ENCODE measurements at places on chromosomes 1 and 21.

DNA sequence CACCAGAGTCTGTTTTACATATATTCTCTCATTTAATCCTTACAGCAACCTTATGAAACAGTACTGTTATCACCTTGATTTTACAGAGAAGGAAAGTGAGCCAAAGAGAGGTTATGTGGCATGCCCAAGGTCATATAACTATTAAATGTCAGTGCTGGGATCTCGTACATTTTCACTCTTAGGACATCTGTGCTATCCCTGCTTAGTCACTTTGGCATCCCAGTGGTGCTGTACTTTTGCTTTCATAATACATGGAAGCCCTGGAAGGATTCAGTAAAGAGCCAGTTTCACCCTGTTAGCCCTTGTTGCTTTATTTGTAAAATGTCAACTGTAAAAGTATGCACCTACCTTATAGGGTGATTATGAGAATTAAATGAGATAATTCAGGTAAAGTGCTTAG is 104.4 kb downstream of the NFIA start:
- no peak overlapping the region for H3K4me3 ChIP-seq
- H3K4me1 ChIP-seq: no peaks in the 10 kb centered on the region
- H3K27me3 ChIP-seq: no peaks in the 10 kb centered on the region
- H3K36me3 ChIP-seq: no peaks in the 10 kb centered on the region

DNA sequence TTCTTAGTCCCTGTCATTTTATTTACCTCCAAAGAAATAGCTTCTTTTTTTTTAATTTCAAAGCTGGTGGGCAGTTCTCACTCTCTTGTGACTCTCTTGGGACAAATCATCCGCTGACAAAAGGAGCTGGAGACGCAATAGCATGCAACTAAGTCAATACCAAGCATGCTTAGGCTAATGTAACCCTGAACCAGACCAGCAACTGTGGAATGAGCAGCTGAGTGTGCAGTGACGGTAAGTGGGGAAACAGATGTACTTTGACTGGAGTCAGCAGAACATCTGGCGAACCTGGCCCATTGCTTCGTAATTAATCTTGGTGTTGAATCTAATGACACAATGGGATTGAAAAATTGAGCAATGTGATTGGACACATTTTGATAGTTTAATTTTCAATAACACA is 280.7 kb upstream of the PLXNA2 start:
- DNase-seq: no peak
- no peaks in the 10 kb centered on the region for H3K4me1 ChIP-seq
- no peak overlapping the region for H3K27ac ChIP-seq
- H3K36me3 ChIP-seq: no peaks in the 10 kb centered on the region
- H3K27me3 ChIP-seq: peaks cover 3% of the 10 kb centered on the region
- H3K4me3 ChIP-seq: no peak overlapping the region

GRCh38 chr1:80565406-80565805 is 1235.3 kb upstream of the ADGRL2 start:
- DNase-seq: no peak
- H3K4me1 ChIP-seq: no peaks in the 10 kb centered on the region
- H3K27me3 ChIP-seq: no peaks in the 10 kb centered on the region

DNA sequence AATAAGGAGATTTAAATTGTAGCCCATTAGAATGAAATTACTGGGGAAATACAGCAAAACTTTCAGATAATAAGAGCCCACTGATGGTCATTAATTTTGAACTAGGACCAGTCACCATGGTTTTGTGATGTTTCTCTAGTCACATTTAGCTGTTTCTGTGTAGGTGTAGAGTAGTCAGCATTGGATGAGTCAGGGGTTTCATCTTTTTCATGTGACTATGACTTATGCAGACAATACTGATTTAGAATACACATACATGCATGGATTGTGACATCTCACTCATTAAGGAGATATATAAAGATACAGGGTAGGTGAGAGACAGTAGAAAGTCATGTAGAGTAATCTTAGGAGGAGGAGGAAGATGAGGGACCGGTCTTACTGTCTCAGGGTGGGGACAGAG is 1192.7 kb downstream of the KCNT2 start:
- no peaks in the 10 kb centered on the region for H3K27me3 ChIP-seq
- no peak overlapping the region for H3K4me3 ChIP-seq
- no peak for DNase-seq

GRCh38 chr1:197180252-197180878 is 33.9 kb upstream of the ASPM start:
- H3K4me3 ChIP-seq: no peak overlapping the region
- no peaks in the 10 kb centered on the region for H3K27me3 ChIP-seq
- H3K27ac ChIP-seq: no peak overlapping the region
- no peak for DNase-seq
- H3K36me3 ChIP-seq: peaks cover 15% of the 10 kb centered on the region
- H3K4me1 ChIP-seq: peaks cover 2% of the 10 kb centered on the region

GRCh38 chr1:84892705-84893618 is at the start of gene LPAR3:
LPAR3 (minus strand) TSS chr1:84893206; CDS start chr1:84866120, 27,086 bp downstream.
- H3K27me3 ChIP-seq: peaks cover 34% of the 10 kb centered on the region
- peak within 1 kb of the TSS; percentile 77 for H3K4me3 ChIP-seq
- H3K36me3 ChIP-seq: no peaks in the 10 kb centered on the region
- H3K4me1 ChIP-seq: peaks cover 14% of the 10 kb centered on the region
- H3K27ac ChIP-seq: peak within 1 kb of the TSS; percentile 17

- H3K27ac ChIP-seq: no peak overlapping the region
- peaks cover 7% of the 10 kb centered on the region for H3K4me1 ChIP-seq
- peaks cover 14% of the 10 kb centered on the region for H3K27me3 ChIP-seq
- no peak overlapping the region for H3K4me3 ChIP-seq
- no peak for DNase-seq
- H3K36me3 ChIP-seq: peaks cover 1% of the 10 kb centered on the region
These were observed 22.5 kb downstream of the CHD5 start for GRCh38 chr1:6157528-6158174.

GRCh38 chr1:67978890-67979516 is 71.4 kb downstream of the DIRAS3 start:
- DNase-seq: no peak
- H3K36me3 ChIP-seq: no peaks in the 10 kb centered on the region
- no peak overlapping the region for H3K4me3 ChIP-seq
- no peak overlapping the region for H3K27ac ChIP-seq
- H3K4me1 ChIP-seq: no peaks in the 10 kb centered on the region

DNA sequence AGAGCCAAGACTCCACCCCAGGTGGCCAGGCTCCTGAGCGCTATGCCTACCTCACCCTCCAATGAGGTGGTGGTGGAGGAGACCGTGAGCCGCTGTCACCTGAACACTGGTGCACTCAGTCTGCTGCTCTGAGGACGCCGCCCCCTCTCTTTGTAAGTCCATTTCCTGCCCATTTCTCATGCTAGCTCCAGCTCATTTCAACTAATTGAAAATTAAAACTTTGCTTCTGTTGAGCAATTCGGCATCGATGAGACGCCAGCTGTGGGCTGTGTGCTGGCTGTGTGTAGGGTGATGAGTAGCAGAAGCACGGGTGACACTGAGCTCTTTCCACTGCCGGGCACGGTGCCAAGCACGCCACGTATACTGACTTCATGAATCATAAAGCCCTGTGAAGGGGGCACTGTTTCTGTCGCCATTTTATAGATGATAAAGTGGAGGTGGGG is 11.2 kb downstream of the TNFRSF1B start:
- peaks cover 62% of the 10 kb centered on the region for H3K36me3 ChIP-seq
- H3K27ac ChIP-seq: peak overlapping the region; percentile 93
- no peaks in the 10 kb centered on the region for H3K27me3 ChIP-seq
- peaks cover 84% of the 10 kb centered on the region for H3K4me1 ChIP-seq
- peak; percentile 92 for DNase-seq

- H3K27ac ChIP-seq: no peak overlapping the region
- H3K4me3 ChIP-seq: no peak overlapping the region
- H3K4me1 ChIP-seq: peaks cover 8% of the 10 kb centered on the region
These were observed 60.8 kb downstream of the DHRS3 start for GRCh38 chr1:12556957-12557935.

- no peaks in the 10 kb centered on the region for H3K27me3 ChIP-seq
- DNase-seq: no peak
- peaks cover 10% of the 10 kb centered on the region for H3K36me3 ChIP-seq
- H3K27ac ChIP-seq: no peak overlapping the region
- H3K4me1 ChIP-seq: peaks cover 3% of the 10 kb centered on the region
- no peak overlapping the region for H3K4me3 ChIP-seq
These were observed 43.0 kb downstream of the LHX4 start for GRCh38 chr1:180273066-180273465.

- no peak overlapping the region for H3K27ac ChIP-seq
- no peaks in the 10 kb centered on the region for H3K4me1 ChIP-seq
- no peaks in the 10 kb centered on the region for H3K36me3 ChIP-seq
- no peaks in the 10 kb centered on the region for H3K27me3 ChIP-seq
- H3K4me3 ChIP-seq: no peak overlapping the region
These were observed 611.9 kb upstream of the ADAMTS5 start for GRCh38 chr21:27578741-27579265.

GRCh38 chr1:37020653-37021277 is 13.6 kb downstream of the GRIK3 start:
- H3K36me3 ChIP-seq: no peaks in the 10 kb centered on the region
- H3K4me3 ChIP-seq: no peak overlapping the region
- H3K27me3 ChIP-seq: peaks cover 17% of the 10 kb centered on the region
- DNase-seq: no peak
- no peak overlapping the region for H3K27ac ChIP-seq
- no peaks in the 10 kb centered on the region for H3K4me1 ChIP-seq

- H3K4me3 ChIP-seq: no peak overlapping the region
- H3K36me3 ChIP-seq: peaks cover 6% of the 10 kb centered on the region
- H3K4me1 ChIP-seq: no peaks in the 10 kb centered on the region
- H3K27ac ChIP-seq: no peak overlapping the region
- H3K27me3 ChIP-seq: no peaks in the 10 kb centered on the region
These were observed 11.1 kb upstream of the KNCN start for GRCh38 chr1:46562498-46562897.

GRCh38 chr1:39230261-39231190 is 26.0 kb downstream of the MACF1 start:
- peaks cover 29% of the 10 kb centered on the region for H3K4me1 ChIP-seq
- peak overlapping the region; percentile 75 for H3K27ac ChIP-seq
- H3K4me3 ChIP-seq: peak overlapping the region; percentile 35
- H3K27me3 ChIP-seq: no peaks in the 10 kb centered on the region
- no peak for DNase-seq
- peaks cover 28% of the 10 kb centered on the region for H3K36me3 ChIP-seq

DNA sequence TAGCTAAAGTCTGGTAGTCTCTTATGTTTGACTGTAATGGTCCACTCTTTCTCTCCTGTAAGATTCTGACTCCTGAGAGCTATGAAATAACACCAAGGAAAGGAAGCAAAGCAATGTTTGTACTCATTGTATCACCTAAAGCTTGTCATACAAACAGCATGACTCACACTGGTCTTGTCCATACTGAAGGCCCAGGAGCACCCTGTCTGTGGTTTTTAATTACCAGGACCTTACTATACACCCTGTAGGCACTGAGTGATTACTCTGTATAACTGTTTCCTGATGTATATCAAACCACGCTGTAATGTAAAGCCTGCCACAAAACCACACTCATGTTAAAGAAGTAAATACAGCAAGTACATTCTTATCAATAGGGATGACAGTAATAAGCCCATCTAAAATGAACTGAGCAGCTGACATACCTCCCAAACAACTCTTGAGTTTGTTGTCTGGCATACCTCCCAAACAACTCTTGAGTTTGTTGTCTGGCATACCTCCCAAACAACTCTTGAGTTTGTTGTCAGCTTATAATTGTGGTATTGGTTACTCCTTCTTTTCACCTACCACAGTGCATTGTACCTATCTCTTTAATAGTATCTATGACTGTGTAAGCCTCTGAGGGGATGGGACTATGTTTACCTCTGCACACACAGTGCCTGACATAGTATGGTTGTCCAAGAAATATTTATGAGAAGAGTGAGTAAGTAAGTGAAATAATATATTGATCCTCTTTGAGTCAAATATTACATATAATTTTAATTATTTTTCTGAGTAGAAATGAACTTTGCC is 11.6 kb upstream of the TNFSF18 start:
- H3K4me3 ChIP-seq: no peak overlapping the region
- no peaks in the 10 kb centered on the region for H3K27me3 ChIP-seq
- no peak for DNase-seq

- DNase-seq: no peak
- H3K36me3 ChIP-seq: no peaks in the 10 kb centered on the region
- H3K4me1 ChIP-seq: no peaks in the 10 kb centered on the region
- H3K27me3 ChIP-seq: peaks cover 10% of the 10 kb centered on the region
- H3K4me3 ChIP-seq: no peak overlapping the region
These were observed 416.0 kb downstream of the PCP4 start for GRCh38 chr21:40282912-40283886.

DNA sequence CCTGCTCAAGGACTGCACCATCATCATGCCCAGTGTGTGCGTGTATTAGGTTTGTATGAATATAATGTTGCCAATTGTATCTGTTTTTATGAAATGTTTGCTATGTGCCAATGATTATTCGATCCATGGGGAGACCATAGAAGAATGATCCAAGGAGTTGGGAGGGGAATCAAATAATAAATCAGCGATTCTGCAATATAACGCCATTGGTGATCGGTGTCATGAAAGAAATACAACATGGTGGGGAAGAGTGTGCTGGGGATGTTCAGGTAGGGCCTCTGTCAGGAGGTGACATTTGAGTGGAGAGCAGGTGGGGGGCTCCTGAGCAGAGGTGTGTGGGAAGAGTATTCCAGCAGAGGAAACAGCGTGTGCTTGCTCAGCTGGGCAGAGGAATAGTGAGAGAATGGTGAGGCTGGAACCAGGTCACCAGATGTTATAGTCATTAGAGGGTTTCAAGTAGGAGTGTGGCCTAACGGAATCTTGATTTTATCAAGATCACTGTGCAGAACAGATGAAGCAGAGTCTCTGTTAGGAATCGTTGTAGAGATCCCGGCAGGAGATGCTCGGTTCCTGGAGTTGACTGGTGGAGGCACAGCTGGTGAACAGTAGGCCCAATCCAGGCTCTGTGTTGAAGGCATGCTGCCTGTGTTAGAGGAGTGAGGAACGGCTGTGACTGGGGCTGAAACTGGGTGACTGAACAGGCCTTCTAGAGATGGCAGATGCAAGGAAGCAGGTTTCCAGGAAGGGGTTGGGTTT is 2.9 kb upstream of the ZNF496 start:
- DNase-seq: no peak
- peaks cover 59% of the 10 kb centered on the region for H3K4me1 ChIP-seq
- no peaks in the 10 kb centered on the region for H3K27me3 ChIP-seq
- no peak overlapping the region for H3K27ac ChIP-seq
- H3K4me3 ChIP-seq: peak overlapping the region; percentile 35

DNA sequence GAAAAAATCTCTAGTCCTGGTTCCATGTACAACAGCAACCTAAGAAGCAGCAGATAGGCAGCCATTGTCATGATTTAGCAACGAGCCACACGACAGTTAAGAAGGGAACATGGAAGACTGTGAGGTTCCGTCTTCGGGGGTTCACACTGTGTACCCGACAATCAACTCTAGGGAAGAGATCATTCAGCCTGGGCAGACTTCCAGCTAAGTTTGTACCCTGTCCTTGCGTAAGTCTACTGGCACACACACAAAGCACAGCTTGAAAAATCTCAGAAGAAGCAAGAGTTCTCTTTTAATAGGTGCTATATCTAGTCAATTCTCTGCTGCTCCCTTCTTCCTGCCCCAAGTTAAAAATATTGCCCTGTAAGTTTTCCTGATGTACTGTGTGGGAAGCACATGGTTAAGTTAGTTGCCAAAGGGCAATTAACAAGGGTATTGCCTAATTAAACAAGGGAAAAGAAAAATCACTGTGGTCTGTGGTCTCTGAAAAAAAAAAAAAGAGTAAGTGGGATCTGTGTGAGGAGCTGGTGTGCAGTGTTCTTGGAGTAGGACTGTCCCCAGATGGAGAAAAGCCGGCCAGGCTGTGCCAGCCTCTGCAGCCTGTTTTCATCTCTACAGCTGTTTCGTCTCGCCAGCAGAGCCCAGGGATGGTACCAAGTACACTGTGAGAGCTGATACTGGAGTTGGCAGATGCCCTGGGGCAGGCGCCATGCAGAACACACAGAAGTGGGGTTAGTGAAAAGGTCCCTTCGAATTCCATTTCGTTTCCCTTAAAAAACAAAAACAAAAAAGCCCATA is 6.4 kb upstream of the MYBPHL start:
- no peaks in the 10 kb centered on the region for H3K27me3 ChIP-seq
- H3K4me1 ChIP-seq: no peaks in the 10 kb centered on the region
- H3K36me3 ChIP-seq: no peaks in the 10 kb centered on the region
- H3K27ac ChIP-seq: no peak overlapping the region
